ENCODE measurements at places on chromosomes 1 and 21.
A peak's percentile ranks its signal among the peaks of the same experiment; 100 is the strongest.

DNA sequence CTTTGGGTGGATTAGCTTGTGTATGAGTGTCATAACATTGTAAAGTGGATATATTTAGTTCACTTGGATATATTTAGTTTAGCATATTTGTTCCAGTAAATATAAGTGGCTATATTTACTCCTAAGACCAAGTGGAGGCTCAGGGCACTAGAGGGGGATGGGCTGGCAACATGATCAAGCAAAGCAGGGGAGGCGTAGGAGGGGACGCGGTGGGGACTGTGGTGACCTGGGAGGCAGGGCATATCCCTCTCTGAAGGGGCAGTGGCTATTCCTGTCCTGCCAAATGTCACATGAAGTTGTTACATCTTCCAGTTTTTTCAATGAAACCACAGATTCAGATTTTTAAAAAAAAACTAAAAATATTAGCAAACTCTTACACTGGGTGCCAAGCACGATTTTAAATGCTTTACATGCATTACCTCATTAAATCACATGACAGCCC, 51.9 kb upstream of the EDN2 start:
- peaks cover 42% of the 10 kb centered on the region for H3K4me1 ChIP-seq
- H3K4me3 ChIP-seq: no peak overlapping the region
- DNase-seq: no peak
- no peaks in the 10 kb centered on the region for H3K27me3 ChIP-seq
- H3K36me3 ChIP-seq: peaks cover 7% of the 10 kb centered on the region
- peak overlapping the region; percentile 18 for H3K27ac ChIP-seq

DNA sequence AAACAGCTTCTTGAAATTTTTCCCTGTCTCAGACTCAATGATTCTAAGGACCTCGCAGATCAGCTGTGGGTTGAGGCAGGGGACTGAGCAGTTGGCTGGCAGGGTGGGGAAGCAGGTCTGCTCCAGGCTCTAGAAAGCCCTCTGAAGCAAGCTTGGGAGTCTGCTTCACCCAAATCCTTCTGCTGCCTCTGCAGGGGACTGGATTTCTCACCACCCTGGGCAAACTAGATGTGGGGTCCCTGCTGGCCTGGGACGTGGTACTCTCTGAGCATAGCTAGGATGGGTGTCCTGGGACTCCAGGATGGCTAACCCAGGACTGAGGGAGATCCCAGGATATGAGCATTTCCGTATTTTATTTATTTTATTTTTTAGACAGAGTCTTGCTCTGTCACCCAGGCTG, 89.3 kb downstream of the LAMC2 start:
- H3K27me3 ChIP-seq: peaks cover 7% of the 10 kb centered on the region
- no peak overlapping the region for H3K27ac ChIP-seq
- H3K36me3 ChIP-seq: no peaks in the 10 kb centered on the region
- no peaks in the 10 kb centered on the region for H3K4me1 ChIP-seq
- no peak overlapping the region for H3K4me3 ChIP-seq

DNA sequence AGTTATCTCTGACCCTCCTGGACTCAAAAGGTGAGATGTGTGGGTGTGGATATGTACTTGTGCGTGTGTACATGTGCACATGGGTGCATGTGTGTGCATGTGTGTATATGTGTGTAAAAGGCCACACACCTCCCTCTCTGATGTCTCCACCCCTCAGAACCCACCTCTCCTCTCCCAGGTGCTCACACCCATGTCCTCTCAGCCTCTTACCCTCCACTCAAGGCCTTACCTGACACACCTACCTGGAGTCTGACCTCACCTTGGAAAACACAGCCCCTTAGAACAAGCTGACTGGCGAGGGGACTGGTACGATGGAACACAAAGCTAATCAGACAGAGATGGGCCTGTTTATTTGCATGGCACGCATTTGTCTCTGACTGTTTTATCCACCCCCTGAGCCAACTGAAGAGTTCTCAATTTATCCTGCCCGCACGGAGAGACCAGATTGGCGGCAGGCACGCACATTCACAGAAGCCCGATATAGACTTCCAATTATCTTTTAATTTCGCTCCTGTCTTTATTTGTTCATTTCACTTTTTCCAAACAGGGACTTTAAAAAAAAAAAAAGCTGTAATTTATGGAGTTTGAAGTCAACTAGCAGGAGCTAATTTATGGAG, 6.1 kb upstream of the KLHDC7A start:
- no peak for DNase-seq
- no peak overlapping the region for H3K4me3 ChIP-seq
- peaks cover 21% of the 10 kb centered on the region for H3K27me3 ChIP-seq

- no peak for DNase-seq
- H3K27ac ChIP-seq: no peak overlapping the region
- H3K27me3 ChIP-seq: peaks cover 15% of the 10 kb centered on the region
- no peaks in the 10 kb centered on the region for H3K36me3 ChIP-seq
- no peak overlapping the region for H3K4me3 ChIP-seq
- H3K4me1 ChIP-seq: no peaks in the 10 kb centered on the region
Observed at GRCh38 chr1:53123453-53124140, 18.8 kb downstream of the SLC1A7 start.

- no peak overlapping the region for H3K4me3 ChIP-seq
- DNase-seq: no peak
- H3K4me1 ChIP-seq: no peaks in the 10 kb centered on the region
- H3K27ac ChIP-seq: peak overlapping the region; percentile 12
- no peaks in the 10 kb centered on the region for H3K27me3 ChIP-seq
Observed at GRCh38 chr1:19096036-19096833, 113.8 kb downstream of the UBR4 start.
